ENCODE measurements at places on chromosomes 1 and 21.

DNA sequence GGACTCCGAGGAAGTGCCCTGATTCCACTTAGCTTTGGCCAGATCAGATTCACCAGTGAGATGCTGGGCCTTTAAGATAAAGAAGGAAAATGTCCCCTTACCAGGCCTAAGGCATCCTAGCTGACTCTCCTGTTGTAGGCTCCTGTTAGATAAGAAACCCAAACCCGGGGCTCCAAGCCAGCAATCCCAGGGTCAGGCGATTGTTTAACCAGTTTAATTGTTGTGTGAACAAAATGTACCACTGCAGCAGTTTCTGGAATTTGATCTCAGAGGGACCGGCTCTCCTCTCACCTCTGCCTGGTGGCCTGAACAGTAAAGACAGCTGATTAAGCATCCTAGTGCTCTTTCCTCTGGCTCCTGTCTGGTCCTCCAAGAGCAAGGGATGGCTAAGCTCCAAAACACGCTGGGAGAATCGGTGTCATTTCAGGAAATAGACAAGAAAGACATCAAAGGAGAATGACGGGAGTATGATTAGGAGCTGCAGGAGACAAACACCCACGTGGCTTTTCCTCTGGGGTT, 9.3 kb upstream of the KLHDC8A start:
- no peak for DNase-seq

DNA sequence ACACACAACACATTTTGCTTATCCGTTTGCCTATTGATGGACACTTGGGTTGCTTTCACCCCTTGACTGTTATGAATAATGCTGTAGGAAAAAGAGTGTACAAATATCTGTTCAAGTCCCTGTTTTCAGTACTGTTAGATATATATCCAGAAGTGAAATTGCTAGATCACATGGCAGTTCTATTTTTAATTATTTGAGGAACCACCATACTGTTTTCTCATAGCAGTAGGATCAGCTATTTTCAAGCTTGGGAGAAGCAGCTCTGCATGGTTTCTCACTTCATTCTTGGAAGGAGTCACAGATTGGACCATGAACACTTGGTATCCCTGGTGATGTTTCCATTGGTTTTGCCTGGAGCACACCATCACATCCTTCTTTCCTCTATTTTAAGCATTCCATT, 114.4 kb upstream of the ZP4 start:
- no peak for DNase-seq

GRCh38 chr1:42259059-42259738, 75.8 kb downstream of the FOXJ3 start:
- no peak for DNase-seq

- DNase-seq, result no peak
Observed at GRCh38 chr1:111770916-111771315, 15.2 kb downstream of the DDX20 start.

- DNase-seq, result no peak
Observed at GRCh38 chr1:185540295-185540694, 193.9 kb upstream of the HMCN1 start.

GRCh38 chr1:89444791-89445190, 79.8 kb upstream of the LRRC8B start:
- DNase-seq, result no peak

- no peak for DNase-seq
Observed at GRCh38 chr1:186050360-186050759, 316.2 kb downstream of the HMCN1 start.

DNA sequence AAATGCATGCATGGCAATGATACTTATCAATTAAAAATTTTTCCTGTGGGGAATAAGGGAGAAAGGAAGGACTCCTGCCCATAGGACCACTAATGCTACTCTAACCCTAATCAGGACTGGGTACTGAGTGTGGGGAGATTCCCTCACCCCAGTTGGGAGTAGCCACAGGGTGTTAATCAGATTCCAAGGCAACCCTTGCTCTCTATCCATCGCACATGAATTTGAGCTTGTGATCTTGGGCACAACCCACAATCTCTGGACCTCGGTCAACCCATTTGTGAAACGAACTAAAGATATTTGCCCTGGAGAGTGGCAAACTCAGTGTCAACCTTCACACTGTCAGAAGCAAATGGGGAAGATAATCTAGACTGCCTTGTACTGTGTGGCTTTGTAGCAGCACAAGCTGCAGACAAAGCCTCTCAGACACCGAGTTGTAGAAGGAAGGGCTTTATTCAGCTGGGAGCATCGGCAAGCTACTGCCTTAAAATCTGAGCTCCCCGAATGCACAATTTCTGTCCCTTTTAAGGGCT, 69.5 kb downstream of the SERINC2 start:
- DNase-seq, result no peak

DNA sequence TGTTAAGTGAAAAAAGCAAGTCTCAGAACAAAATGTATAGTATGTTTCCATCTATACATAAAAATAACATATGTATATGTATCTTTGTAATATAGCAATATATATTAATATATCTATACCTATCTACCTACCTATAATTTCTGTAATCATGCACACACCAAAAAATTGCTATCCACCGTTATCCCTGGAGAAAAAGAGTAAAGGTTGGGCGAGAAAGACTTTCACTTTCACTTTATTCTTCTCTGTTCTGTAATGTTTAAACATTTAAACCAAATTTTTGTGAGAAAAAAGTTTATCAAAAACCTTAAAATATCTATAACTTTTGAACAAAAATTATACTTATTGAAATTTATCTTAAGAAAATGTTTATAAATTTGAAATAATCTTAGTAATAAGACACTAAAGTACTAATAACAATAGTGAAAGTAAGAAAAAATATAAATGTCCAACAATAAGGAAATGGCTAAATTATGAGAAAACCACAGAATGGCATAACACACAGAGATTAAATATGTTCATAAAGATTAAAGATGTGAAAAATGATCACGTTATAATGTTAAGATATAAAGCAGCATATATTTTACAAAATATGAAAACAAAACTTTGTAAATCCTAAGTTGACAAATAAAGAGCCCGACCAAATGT, 74.0 kb upstream of the LRRC53 start:
- no peak for DNase-seq

DNA sequence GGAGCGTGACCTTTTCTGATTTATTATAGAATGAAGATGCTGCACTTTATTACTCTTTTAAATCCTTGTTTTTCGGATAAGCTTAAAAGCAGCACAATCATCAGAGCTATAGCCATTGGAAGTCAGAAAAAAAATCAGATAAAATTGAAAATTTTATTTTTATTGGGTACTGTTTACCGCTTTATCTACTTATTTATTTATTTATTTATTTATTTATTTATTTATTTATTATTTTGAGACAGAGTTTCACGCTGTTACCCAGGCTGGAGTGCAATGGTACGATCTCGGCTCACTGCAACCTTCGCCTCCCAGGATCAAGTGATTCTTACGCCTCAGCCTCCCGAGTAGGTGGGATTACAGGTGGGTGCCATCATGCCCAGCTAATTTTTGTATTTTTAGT, 83.1 kb upstream of the CHRM3 start:
- no peak for DNase-seq

GRCh38 chr1:218557731-218558130, 212.6 kb downstream of the TGFB2 start:
- peak; percentile 65 for DNase-seq

DNA sequence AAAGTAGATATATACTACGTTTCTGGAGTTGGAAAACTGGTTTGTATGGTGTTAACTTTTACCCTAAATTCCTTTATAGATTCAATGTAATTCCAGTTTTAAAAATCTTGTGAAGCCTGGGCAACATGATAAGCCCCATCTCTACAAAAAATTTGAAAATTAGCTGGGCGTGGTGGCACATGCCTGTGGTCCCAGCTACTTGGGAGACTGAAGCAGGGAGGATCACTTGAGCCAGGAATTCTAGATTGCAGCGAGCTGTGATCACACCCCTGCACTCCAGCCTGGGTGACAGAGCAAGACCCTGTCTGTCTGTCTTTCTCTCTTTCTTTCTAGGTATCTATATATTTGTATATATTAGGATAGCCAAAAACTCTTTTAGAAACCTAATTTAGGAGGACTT, 141.9 kb downstream of the CLEC20A start:
- no peak for DNase-seq

DNA sequence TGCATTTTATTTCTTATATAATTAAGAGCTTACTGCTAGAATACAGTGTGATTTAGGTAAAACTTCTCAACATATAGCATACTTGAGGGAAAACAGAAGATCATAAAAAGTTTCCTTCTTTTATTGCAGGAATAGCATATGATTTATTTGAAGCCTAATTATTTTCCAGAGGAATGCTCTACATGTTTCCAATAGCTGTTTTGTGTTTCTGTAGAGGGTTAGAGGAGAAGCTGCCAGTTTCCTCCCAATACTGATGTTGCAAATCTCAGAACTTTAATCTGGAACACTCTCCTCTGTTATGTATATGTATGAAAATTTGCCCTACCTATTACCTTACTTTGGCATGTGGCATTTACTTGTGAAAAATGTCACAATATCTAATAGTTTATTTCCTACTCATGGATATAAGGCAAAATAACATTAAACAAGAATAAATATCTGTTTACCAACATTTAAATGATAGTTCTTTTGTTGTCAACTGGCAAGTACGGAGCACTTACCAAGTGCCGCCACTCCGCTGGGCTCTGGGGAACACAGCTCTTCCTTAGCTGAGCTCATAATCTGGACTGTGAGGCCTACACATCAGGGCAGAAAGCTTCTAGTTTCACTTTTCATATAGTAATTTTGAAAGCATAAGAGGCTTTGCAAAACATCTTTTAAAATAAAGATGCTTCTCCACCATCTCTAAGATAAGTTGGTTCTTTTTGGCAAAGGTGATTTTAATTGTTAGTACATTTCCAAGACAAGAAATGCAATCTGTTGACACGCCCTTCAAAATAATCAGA, 239.8 kb upstream of the C1orf105 start:
- peak; percentile 73 for DNase-seq

GRCh38 chr21:27513016-27513415, 546.1 kb upstream of the ADAMTS5 start:
- DNase-seq, result no peak

- no peak for DNase-seq
Observed at GRCh38 chr1:228405979-228406228, 731 bp downstream of the TRIM11 start.

GRCh38 chr1:53408013-53408754, 51.0 kb upstream of the DMRTB1 start:
- no peak for DNase-seq

Data from RPMI8226 (cell line).